ENCODE measurements at places on chromosomes 7 and 10. TPM values are rescaled to one million over a fixed set of nuclear protein-coding genes. Genes with fewer than 3 reads are reported as not detected.

DNA sequence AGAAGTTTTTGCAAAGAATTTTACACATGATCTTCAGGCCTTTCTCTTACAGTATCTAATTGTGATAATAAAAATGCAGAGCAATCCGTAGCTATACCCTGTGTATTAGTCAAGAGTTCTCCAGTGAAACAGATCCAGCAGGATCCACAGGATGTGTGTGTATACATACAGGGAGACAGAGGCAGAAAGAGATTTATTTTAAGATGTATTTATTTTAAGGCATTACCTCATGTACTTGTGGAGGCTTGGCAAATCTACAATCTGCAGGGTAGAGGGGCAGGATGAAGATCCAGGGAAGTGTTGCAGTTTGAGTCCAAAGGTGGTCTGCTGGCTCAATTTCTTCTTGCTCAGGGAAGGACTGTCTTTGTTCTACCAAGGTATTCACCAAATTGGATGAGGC, 41.7 kb downstream of the ARHGAP12 start:
- no peak for DNase-seq

GRCh38 chr7:117827862-117828261, 45.4 kb downstream of the CTTNBP2 start:
- DNase-seq, result no peak

- no peak for DNase-seq
Observed at GRCh38 chr7:134954197-134955082, 31.9 kb upstream of the AGBL3 start.

The EIF4H gene
- 236 TPM for total RNA-seq

The FKBP9 gene
- total RNA-seq, result 113 TPM

Data from mesenteric fat pad (tissue), 1 donor.